ENCODE measurements at places on chromosomes 13 and 19. TPM values are rescaled to one million over a fixed set of nuclear protein-coding genes. Genes with fewer than 3 reads are reported as not detected.

GRCh38 chr13:26465514-26465913 lies 92.0 kb upstream of the WASF3 start:
- no peak for DNase-seq

DNA sequence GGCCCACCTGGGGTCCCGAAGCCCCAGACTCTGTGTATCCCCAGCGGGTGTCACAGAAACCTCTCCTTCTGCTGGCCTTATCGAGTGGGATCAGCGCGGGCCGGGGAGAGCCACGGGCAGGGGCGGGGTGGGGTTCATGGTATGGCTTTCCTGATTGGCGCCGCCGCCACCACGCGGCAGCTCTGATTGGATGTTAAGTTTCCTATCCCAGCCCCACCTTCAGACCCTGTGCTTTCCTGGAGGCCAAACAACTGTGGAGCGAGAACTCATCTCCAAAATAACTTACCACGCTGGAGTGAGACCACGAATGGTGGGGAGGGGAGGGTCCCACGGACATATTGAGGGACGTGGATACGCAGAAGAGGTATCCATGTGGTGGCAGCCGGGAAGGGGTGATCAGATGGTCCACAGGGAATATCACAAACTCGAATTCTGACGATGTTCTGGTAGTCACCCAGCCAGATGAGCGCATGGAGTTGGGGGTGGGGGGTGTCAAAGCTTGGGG lies 1.0 kb upstream of the ICAM5 start:
- peak; percentile 94 for DNase-seq

DNA sequence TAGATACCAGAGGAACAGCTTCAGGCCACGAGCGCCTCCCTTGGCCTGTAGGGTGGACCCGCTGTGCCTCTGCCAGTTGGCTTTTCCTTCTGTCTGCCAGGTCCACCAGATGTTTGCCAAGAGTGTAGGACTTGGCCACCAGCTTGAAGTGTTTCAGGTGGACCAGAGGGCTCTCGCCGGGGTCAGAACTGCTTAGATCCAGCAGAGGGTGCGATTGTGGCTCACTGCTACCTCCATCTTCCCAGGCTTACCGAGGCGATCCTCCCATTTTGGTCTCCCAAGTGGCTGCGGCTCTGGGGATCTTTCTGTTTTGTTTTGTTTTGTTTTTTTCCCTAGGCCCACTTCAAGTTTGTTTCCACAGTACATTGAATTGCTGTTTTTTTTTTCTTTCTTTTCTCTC lies 23.0 kb upstream of the ZNF730 start:
- peak; percentile 59 for DNase-seq

DNA sequence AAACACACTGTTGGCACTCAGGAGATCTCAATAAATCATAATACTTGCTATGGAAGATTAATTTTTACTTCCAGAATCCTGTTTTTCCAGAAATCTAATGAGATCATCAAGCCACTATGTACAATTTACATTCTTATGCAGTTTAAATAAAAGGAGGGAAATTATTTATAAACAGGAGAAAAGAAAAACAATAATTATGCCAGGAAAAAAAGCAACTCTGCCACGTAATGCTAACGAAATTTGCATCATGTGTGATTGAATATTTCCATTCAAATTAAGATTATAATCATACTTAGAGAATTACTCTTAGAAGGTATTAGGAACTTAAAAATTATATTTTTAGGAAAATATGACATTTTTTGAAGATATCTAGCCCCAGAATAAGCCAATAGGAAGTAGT lies 13.0 kb downstream of the FAM124A start:
- no peak for DNase-seq

DNA sequence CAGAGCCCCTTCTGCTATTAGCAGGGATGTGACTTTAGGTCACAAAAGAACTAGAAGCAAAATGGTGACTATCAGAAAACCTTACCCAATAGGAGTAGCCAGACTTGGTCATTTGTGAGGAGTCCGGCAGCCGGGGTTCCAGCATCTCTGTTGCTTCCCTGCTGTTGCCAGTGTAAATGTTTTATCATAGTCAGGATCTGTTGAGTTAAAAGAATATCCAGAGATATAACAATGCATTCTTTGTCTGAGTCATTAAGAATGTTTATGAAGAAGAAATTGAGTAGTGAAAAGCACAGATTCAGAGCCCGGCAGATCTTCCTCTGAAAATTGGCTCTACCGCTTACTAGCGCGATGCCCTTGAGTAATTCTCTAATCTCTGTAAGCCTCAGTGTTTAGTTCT lies 84.2 kb downstream of the COL4A2 start:
- DNase-seq, result no peak

GRCh38 chr13:24096659-24097058 lies 63.9 kb upstream of the SPATA13 start:
- no peak for DNase-seq

GRCh38 chr13:71360041-71360440 lies 507.0 kb downstream of the DACH1 start:
- DNase-seq, result no peak

DNA sequence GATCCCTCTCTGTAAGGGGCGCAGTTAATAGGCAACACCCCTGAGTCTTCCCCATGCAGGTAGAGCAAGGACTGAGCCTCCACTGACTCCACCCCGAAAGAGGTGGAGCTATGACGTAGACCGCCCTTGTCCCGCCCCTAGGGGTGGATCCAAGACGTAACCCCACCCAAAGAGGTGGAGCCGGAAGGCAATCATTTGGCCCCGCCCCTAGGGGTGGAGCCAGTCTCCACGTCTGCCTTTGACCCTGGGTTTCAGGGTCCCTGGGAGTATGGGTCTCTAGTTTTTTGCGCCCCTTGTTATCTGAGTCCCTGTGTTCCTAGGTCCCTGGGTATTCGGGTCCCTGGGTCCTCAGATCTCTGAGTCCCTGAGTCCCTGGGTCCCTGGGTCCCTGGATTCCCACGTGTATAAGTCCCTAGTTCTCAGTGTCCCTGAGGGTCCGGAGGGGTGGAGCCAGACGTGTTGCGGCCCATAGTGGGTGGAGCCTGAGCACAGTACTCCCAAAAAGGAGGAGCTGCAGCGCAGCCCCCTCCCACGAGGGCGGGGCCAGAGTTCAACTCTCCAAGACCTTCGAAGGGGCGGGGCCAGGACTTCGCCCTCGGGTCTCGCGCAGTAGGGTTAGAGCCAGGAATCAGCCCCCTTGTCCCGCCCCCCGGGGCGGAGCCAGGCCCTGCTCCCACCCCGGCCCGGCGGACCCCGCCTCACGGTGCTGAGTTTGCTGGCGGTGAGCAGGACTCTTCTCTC lies 5.3 kb downstream of the DENND1C start:
- DNase-seq, result peak; percentile 100

- DNase-seq, result no peak
Measured at GRCh38 chr19:38502410-38503076, 69.1 kb downstream of the RYR1 start.

DNA sequence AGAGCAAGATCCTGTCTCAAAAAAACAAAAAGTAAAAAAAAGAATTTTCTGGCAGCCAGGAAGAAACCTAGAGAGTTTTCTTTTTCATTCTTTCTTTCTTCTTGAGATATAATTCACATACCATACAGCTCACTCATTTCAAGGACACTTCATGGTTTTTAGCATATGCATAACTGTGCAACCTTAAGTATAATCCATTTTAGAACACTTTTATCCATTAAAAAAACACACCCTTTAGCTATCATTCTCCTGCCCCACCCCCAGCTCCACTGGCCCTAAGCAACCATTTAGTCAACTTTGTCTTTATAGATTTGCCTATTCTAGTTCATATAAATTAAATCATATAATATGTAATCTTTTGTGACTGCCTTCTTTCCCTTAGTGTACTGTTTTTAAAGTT lies 8.1 kb upstream of the IPO5 start:
- no peak for DNase-seq

DNA sequence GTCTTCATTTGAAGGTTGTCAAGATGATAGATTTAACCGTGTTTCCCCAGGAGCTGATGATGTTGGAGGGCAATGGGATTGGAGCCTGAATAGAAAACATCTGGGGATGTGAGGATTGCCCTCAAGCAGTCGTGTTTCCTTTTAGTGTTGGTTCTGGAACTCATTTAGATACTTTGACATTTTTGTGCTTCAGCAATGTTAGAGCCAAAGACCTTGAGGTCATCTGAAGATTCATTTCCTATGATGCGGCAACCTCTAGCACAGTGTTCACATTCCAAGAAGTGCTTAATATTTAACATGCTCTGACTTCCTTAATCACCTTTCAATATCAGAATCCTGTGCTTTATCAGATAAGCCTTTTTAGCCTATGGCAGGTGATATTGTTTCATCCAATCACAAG lies 82.7 kb downstream of the SLC10A2 start:
- no peak for DNase-seq

- DNase-seq, result peak; percentile 77
Measured at GRCh38 chr13:77918391-77919245, at the start of gene EDNRB. Gene EDNRB, minus strand, starts transcription at chr13:77918831. Its CDS starts 258 bp downstream, at chr13:77918573.

GRCh38 chr19:7674010-7675005 lies 2.6 kb upstream of the MCEMP1 start:
- DNase-seq, result peak; percentile 92

DNA sequence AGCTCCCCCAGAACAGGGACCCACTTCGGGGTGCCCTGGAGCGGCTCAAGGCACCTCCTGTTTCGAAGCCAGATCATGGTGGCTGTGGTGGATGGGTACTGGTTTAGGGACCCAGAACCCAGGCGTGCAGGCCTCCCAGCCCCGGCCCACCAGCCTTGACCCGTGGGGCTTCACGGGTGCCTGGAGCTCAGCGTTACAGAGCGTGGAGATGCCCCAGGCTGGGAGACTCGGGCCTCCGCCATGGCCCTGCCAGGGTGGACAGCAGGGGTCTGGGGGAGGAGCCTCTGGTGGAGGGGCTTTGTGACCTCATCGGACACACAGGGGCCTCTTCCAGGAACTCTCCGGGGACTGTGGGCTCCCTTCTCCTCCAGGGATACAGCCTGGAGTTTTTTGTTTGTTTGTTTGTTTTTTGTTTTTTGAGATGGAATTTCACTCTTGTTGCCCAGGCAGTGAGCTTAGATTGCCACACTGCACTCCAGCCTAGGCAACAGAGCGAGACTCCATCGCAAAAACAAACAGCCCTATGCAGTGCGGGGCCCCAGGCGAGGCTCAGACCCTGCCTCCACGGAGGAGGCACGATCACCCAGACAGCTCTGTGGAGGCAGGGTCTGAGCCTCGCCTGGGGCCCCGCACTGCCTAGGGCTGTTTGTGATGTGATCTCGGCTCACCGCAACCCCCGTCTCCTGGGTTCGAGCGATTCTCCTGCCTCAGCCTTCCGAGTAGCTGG lies at the start of gene GARIN5B:
TSS of gene GARIN5B (minus strand) at position 271 of the 727 bp plus-strand sequence. CDS start at position 77, 194 bp downstream.
- peak; percentile 87 for DNase-seq

DNA sequence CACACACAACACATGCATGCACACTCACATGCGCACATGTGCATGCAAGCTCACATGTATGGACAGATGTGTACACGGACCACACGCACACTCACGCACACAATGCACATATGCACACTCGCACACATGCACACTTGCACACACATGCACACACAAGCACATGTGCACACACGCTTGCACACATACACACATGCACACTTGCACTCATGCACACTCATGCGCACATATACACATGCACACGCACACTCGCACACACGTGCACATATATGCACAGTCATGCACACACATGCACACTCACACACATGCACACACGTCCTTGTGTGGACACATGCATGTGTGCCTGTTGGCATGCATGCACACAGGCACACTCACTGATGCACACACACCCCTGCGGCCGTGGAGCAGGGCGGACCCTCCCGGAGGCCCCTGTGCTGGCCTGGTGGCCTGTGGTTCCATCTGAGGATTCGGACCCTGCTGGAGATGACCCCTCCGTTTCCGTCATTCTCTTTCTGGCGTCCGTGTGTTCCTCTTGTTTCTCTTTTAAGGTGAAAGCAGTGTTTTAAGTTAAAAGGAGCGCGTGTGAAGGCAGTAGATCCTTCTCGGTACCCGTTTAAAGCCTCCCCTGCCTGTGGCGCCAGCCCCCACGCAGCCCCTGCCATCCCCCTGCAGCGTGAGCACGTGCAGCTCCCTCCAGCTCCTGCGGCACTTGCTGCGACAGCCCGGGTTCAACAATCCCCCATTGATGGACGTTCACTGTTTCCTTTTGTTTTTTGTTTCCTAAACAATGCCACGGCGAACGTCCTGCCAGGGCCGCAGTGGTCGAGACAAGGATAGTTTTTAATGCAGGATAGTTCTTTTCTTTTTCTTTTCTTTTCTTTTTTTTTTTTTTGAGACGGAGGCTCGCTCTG lies 5.6 kb downstream of the NDUFS7 start:
- DNase-seq, result no peak

GRCh38 chr19:3398114-3398899 lies 31.9 kb downstream of the NFIC start:
- DNase-seq, result peak; percentile 89

GRCh38 chr13:81211713-81212112 lies 870.8 kb upstream of the SPRY2 start:
- no peak for DNase-seq

CDKN2D gene
- total RNA-seq, result 5.6 TPM

ZNF416 gene
- total RNA-seq, result 5.2 TPM

ZNF524 gene
- 11.2 TPM for total RNA-seq

BCAM gene
- 24.2 TPM for total RNA-seq

CNN1 gene
- 24.1 TPM for total RNA-seq

PROSER1 gene
- total RNA-seq, result 28.2 TPM

HS6ST3 gene
- total RNA-seq, result 0.26 TPM

RASGRP4 gene
- 1.2 TPM for total RNA-seq

TMEM238 gene
- not detected for total RNA-seq

NFIX gene
- 0.03 TPM for total RNA-seq

VSTM2B gene
- 0.96 TPM for total RNA-seq

SYT3 gene
- total RNA-seq, result 0.66 TPM
